NB4 (cell line): ENCODE measurements at places on chromosomes 11 and 22.

- no peak for DNase-seq
Measured at GRCh38 chr22:36409911-36410756, 22.4 kb upstream of the MYH9 start.

- DNase-seq, result no peak
Measured at GRCh38 chr11:122745111-122745510, 89.6 kb downstream of the UBASH3B start.

GRCh38 chr11:86800076-86800959 lies at the start of gene PRSS23:
Gene PRSS23 (plus strand): TSS chr11:86800542. CDS start chr11:86807644, 7,102 bp downstream.
- no peak for DNase-seq

GRCh38 chr11:62489204-62489603 lies 57.4 kb downstream of the AHNAK start:
- DNase-seq, result no peak

GRCh38 chr11:35343033-35343598 lies 76.2 kb downstream of the SLC1A2 start:
- no peak for DNase-seq

GRCh38 chr11:71525938-71526495 lies 1.1 kb upstream of the KRTAP5-7 start:
- no peak for DNase-seq

DNA sequence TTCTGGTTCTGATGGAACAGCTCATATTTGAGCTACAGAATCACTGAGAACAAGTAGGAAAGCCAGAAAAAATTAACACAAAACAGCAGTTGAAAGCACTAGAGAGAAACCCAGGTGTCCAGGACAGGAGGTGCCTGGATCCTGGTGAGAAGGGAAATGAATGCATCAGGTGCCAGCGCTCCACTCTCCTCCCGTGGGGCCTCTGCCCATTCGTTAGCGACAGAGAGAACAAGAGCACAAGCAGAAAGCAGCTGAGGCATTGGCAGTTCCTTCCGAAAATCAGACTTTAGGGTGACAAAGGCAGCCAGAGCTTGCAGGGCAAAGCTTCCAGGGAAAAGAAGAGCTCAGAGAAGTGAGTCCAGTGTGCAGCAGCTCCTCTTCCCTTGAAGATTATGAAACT lies 20.0 kb upstream of the KRTAP5-7 start:
- no peak for DNase-seq
